ENCODE measurements at places on chromosomes 16 and 17.

GRCh38 chr17:74603746-74604145, 11.7 kb upstream of the CD300LD start:
- no peak for DNase-seq

GRCh38 chr17:78925234-78925633, at the start of gene TIMP2:
TSS of gene TIMP2 (minus strand) at chr17:78925387. CDS start at chr17:78925088, 299 bp downstream.
- DNase-seq = peak; percentile 41

DNA sequence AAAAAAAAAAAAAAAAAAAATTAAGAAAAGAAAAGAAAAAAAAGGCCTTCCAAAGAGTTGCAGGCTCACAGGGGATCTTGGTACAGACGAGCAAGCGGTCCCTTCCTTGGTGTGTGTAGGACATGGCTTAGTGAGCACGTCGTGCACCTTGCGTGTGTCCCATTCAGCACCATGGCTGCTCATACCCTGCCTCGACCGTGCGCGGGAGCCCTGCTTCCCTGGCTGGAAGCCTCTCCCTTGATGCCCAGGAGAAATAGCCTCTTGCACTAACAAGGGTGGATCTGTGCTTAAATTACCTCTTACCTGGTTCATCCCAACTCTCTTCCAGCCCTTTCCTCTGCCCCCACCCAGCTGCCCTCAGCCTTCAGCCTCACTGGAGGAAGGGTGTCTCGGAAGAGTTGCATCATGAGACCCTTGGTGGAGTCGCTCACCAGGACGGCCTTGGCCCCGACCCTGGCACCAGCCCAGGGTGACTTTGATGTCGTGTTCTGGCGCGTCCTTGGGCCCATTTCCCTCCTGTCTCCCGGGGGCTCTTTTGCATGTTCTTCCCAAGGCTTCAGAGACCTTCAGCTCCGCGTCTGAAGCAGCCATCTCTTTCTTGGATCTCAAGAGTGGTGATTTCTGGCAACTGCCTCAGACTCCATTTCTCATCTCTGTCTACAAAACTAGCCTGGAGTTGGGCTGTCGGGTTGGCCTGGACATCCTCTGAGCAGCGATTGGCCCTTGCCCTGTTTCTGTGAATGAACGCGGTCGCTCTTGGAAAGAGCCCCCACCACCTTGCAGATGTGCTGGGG, 127.2 kb downstream of the CMIP start:
- no peak for DNase-seq

GRCh38 chr17:30396129-30396528, 17.4 kb downstream of the CPD start:
- no peak for DNase-seq

DNA sequence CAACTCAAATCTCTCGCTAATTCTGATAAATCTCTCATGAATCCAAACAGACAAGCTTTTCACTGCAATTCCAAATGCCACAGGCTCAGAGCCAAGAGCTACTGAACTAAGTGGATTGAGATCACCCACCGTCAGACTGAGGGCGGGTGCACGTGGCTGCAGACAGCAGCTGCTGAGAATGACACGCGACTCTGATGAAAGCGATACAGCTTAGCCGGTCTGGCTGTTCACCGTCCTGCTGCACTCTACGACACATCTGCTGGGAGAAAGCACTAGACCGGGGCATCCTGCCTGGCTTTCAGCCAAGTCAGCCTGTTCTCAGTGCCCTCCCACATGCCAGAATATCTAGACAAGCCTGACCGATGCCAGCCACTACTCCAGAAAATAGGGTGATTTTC, 42.6 kb downstream of the KLHDC4 start:
- DNase-seq = no peak

GRCh38 chr16:56041556-56042140, 149.6 kb upstream of the GNAO1 start:
- peak; percentile 0 for DNase-seq

- peak; percentile 86 for DNase-seq
These were observed at the start of gene EFTUD2 for GRCh38 chr17:44899074-44899782. TSS of gene EFTUD2 (minus strand) at chr17:44899445. CDS start at chr17:44894521, 4,924 bp downstream.

GRCh38 chr17:40557531-40558299, 7.6 kb downstream of the CCR7 start:
- DNase-seq = no peak

DNA sequence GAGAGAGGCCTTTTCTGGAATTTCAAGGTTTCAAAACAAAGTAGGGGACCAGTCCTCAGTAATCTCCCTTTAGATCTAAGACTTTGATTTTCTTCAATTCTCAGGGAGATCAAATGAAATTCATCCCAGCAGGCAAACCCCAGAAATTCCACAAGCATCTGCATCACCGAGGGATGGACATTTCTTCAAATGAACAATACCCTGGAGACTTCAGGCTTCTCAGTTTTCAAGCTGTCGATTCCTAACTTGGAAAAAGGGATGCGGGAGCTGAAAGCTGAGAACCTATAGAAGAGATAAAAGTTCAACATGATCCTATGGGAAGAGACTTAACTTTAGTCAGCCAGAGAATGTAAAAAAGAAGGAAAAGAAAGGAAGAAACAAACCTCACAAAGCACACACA, 296.9 kb upstream of the CDH5 start:
- no peak for DNase-seq

DNA sequence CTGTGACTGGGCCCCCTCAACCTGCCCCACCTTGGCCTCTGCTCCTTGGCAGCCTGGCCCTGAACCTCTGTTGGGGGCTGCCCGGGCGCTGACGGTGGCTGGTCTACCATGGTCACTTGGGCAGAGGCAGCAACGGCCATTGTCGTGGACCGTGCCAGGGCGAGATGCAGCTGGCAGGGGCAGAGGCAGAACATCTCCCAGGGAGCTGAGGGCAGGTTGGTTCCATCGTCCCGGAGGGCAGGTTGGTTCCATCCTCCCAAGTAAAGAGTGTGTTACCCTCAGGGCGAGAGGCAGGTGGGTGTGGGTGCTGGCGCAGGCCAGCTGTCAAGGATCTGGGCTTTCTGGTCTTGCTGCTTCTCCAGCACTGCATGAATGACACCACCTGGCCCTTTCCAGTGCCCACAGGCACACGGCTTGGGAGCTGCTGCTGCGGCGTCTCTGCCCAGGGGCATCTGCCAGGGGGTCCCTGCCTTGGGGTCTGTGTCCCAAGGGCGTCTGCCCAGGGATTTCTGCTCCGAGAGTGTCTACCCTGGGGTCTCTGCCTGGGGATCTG, 12.0 kb downstream of the ACSF3 start:
- no peak for DNase-seq

DNA sequence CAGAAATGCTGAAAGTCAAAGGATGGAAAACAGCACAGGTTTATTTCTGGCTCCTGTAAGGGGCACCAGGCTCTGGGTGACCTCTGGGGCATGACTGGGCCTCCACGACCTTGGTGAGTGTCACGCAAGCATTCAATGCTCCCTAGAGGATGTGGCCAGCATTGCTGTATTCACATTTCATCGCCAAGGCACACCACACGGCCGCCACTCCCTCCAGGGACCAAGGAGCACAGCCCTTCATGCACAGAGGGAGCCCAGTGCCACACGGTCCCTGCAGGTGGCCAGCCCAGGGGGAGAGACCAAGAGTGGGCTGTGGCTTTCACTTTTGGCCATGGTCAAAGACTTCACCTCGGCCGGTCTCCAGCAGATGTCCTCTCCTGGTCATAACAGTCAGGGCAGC, 137.4 kb upstream of the TNRC6C start:
- no peak for DNase-seq

DNA sequence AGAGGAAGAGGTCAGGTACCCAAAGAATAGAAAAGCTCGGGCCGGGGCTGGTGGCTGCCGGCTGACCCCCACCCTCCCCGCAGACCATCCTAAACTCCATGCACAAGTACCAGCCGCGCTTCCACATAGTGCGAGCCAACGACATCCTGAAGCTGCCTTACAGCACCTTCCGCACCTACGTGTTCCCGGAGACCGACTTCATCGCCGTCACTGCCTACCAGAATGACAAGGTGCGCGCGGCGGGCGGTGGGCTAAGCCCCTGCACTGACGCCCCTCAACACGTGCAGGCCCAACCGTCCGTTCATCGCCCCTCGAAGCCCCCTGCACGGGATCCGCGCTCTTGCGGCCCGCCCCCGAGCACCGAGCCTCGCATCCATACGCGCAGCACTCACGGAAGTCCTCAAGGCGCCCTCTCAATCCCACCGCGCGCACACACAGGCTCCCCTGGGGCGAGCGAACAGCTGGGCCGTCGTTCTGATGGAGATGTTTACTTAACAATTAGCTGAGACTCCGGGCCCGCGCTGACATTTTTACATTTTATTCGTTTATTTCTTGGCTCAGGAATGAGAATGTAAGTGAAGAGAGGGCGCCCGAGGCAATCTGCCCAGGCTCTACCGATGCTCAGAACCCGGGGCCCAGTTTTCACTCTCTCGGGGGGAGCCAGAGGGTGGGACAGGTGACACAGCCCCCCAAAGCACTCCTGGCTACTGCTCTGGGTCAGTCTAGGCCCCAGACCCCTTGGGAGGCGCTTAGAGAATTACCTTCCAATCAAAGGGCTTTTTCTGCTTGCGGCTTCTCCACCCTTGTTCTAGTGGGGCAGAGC, 3.5 kb downstream of the TBX2 start:
- no peak for DNase-seq

DNA sequence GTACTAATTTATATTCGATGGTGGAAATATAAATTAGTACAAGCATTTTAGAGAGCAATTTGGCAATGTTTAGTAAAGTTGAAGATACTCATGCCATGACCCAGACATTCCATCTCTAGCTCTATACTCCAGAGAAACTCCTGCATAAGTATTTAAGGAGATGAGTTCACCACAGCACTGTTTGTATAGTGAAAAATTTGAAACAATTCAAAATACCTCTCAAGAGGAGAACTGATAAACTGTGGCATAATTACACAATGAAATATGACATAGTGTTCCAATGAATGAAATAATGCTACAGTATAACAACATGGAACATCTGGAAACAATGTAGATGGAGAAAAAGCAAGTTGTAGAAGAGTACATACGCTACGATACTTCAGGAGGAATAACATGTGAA, 48.6 kb upstream of the IRX3 start:
- DNase-seq = no peak

DNA sequence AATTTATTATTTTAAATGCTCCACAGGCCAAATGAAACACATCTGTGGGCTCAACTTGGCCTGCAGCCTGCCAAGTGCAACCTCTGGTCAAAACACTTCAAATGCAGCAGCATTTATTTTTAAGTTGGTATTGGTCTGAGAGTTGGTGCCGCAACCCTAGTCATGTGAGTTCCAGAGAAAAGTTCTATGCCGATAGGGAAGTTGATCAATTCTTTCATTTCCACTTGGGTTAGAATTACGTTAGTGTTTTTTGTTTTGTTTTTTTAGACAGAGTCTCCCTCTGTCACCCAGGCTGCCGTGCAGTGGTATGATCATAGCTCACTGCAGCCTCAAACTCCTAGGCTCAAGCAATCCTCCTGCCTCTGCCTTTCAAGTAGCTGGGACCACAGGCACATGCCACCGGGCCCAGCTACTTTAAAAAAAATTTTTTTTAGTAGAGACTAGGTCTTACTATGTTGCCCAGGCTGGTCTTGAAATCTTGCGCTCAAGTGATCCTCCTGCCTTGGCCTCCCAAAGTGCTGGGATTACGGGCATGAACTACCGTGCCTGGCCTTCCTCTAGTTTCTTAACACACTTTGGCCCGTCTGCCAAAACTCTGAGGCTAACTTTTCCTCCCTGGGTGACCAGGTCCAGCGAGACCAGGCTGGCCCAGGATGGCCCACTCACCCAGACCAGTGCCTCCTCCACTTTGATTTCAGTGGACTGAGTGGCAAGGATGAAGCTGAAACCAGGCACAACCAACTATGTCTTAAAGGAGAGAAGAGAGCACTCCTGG, 221.1 kb downstream of the MRTFB start:
- no peak for DNase-seq

DNA sequence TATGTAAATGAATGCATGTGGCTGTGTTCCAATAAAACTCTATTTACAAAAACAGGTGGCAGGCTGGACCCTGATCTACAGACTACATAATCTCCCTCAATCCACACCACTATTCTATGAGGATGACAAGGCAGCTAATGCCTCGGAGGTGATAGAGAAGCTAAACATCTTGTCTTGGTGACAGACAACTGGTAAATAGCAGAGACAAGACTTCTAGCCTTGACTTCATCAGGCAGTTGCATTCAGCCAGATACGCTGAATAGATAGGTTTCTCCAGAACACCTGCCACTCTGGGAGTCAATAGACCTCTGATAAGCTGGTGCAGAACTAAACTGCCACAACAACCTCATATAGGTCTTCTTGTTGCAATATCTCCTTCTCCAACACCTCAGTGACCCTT, 3.3 kb downstream of the ATPAF2 start:
- no peak for DNase-seq

GRCh38 chr17:27247071-27247957, 46.6 kb upstream of the WSB1 start:
- DNase-seq = no peak

- no peak for DNase-seq
These were observed 10.4 kb downstream of the PTRH2 start for GRCh38 chr17:59696682-59697277.

GRCh38 chr17:48490451-48490892, 40.3 kb downstream of the HOXB1 start:
- DNase-seq = no peak

GRCh38 chr17:82734987-82735866, at the start of gene FN3K:
TSS of gene FN3K (plus strand) at chr17:82735615. CDS start at chr17:82735637, 22 bp downstream.
- no peak for DNase-seq

- DNase-seq = no peak
These were observed 332 bp upstream of the VPS25 start for GRCh38 chr17:42772945-42773289.

- DNase-seq = no peak
These were observed 54.4 kb downstream of the SIAH1 start for GRCh38 chr16:48330841-48331192.

DNA sequence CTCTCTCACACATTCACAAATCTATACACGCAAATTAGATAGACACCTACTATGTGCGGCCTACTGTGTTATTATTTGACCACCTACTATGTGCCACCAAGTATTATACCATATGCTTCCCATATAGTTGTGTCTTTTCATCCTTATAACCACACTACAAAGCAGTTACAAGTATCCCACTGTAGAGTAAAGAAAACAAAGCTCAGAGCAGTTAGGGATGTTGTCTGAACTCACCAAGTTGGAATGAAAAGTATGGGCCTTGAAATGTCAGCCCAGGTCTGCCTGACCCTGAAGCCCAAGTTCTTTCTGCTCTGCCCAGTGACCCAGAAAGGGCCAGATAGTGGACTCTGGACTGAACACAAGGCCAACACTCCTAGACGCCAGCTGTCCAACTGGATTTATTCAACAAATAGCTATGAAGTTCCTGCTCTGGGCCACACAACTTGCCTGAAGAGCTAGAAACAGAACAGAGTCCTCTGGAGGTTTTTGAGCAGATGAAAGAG, 8.5 kb downstream of the KRT37 start:
- no peak for DNase-seq

- no peak for DNase-seq
These were observed 14.8 kb downstream of the RAI1 start for GRCh38 chr17:17696085-17696484.

Measured in stimulated activated CD8-positive, alpha-beta memory T cell treated with anti-CD3 and anti-CD28 coated beads, Interleukin-12 subunit alpha, Interleukin-12 subunit beta, amount 100 ng/mL, for 1 hour (primary cell).